ENCODE measurements at places on chromosomes 6 and 20. TPM values are rescaled to one million over a fixed set of nuclear protein-coding genes. Genes with fewer than 3 reads are reported as not detected.

Gene TSPO2
- not detected for polyA plus RNA-seq

DNA sequence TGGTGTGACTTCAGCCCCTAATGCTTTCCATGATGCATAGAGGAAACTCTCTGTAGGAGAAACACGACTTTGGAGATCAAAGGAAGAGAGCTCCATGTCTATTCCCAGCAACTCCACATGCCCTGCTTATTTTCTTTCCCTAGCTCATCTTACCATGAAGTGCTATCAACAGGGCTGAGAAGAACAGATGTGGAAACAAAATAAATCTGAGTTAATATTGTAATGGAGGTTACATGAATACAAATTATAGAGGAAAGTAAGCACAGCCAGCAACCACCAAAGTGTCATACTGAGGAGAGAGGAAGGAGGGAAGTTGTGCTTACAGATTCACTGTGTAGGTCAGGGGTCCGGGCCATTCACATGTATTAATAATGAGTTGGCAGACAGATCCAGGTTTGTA lies 157.5 kb downstream of the RFPL4B start:
- DNase-seq: no peak

DNA sequence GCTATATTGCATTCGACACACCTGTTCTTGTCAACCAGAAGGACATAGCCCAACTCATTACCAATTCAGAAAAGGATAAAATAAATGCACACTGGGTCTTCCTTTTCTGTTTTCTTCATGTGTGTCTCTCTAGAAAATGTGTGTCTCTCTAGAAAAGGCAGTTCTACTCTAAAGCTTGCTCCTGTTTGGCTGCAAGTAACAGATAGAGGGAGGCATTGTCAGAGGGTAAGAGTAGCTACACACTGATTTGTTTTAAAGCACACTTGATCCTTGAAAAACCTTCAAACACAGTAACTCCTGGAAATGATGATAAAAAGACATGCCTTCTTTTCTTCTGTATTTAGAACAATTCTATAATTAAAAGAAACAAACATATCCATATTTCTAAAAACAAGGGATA lies 21.3 kb downstream of the GRM1 start:
- no peak for DNase-seq

DNA sequence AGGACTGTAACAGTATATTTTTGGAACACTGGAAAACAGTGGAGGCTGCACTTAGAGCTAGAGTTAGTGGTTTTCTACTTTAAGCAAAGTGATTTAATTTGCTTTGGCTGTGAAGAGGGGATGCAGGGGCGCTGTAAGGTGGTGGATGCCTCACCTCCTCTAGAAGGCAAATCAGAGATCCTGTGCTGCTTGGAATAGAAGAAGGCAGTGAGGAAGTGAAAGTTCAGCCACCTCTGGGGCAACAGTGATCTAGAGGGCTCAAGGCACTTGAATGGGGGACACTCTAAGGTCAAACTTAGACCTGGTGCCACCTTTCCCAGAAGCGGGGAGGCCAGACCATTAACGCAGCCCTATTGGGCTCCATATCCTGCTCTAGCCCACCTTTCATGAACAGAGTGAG lies 19.0 kb upstream of the SNRPB2 start:
- DNase-seq: no peak

Gene SLC22A7
- polyA plus RNA-seq: not detected

Gene PTCRA
- polyA plus RNA-seq: not detected
